ENCODE measurements at places on chromosomes 4 and X.
A peak's percentile ranks its signal among the peaks of the same experiment; 100 is the strongest.

GRCh38 chrX:69506617-69507499 is 2.7 kb downstream of the NALF2 start:
- no peak for DNase-seq

DNA sequence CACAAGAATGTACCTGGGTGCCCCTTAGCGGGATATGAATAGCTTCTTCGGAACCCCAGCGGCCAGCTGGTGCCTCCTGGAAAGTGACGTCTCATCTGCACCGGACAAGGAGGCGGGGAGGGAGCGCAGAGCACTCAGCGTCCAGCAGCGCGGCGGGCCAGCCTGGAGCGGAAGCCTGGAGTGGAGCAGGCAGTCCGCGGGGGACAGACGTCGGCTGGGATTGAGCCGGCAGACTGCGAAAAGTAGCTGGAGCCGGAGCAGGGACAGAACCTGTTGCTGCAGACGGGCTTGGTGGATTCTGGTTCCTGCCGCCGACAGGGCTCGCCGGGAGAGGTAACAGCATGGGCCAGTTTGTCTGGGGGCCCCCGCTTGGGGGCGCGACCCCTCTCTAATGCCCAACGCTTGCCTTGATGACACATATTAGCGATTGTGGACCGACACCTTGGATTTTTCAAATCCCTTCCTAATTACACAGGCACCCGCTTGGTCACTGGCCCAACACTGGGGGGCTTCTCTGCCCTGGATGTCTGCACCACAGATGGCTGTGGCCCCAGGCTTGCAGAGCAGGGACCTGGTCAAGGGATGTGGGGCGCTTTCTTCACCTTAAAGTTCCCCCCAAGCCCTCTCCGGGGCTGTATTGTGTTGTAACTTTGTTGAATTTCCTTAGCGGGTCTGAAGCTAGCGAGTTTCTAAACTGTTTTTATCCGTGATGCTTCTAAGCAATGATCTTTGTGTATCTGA is at the start of gene NPFFR2:
Gene NPFFR2 (plus strand): TSS at position 133 of the 741 bp plus-strand sequence. CDS start 96,592 bp downstream, outside the sequence.
- DNase-seq, result peak; percentile 77

- DNase-seq, result no peak
These were observed 16.9 kb downstream of the SPINK2 start for GRCh38 chr4:56804551-56804950.

- no peak for DNase-seq
These were observed 66.6 kb downstream of the CD99L2 start for GRCh38 chrX:150831863-150832262.

GRCh38 chrX:112714357-112714918 is 34.7 kb upstream of the LHFPL1 start:
- no peak for DNase-seq

GRCh38 chr4:90977726-90978125 is 850.5 kb downstream of the CCSER1 start:
- no peak for DNase-seq

- DNase-seq, result no peak
These were observed 444.2 kb downstream of the IDS start for GRCh38 chrX:149060921-149061320.

- DNase-seq, result no peak
These were observed 51.0 kb upstream of the ENPP6 start for GRCh38 chr4:184268584-184269160.

DNA sequence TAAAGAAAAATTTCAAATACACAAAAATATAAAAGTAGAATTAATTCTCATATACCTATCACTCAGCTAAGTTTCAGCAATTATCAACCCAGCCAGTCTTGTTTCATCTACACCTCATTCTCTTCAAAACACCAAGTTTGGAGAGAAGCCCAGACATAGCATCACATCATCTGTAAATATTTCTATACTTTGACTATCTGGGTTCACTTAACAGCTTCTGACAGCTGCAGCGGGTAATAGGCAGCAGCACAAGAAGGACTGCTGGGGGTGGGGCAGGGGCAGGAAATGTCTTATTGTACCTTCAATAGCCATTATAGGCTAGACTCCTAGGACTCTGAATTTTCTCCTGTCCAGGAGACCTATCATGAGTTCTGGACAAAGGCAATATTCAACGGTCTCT is 54.1 kb downstream of the PHF8 start:
- no peak for DNase-seq

GRCh38 chr4:56684320-56685050 is 3.4 kb upstream of the HOPX start:
- no peak for DNase-seq

- DNase-seq, result no peak
These were observed 658 bp downstream of the SCOC start for GRCh38 chr4:140374130-140374477.

DNA sequence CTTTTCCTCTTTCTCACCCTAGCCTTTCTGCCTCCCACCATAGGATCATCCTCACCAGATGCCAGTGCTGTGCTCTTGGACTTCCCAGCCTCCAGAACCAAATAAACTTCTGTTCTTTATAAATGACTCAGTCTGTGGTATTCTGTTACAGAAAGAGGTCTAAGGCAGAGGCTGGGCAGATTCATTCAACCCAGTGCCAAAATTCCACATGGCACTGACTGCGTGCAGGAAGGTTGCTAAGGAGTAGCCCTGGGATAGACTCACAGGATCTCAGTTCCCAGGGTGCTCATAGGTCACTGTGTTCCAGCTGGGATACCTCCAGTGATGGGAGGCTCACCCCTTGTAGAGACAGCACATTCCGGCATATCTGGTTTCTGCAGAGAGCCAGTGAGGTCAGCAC is 22.0 kb downstream of the SORCS2 start:
- DNase-seq, result no peak

- DNase-seq, result no peak
These were observed 42.6 kb downstream of the SPANXA2 start for GRCh38 chrX:141632124-141632523.

- DNase-seq, result no peak
These were observed 11.6 kb downstream of the TXLNG start for GRCh38 chrX:16797841-16798240.

- DNase-seq, result no peak
These were observed 61.6 kb downstream of the KIT start for GRCh38 chr4:54719378-54719777.

DNA sequence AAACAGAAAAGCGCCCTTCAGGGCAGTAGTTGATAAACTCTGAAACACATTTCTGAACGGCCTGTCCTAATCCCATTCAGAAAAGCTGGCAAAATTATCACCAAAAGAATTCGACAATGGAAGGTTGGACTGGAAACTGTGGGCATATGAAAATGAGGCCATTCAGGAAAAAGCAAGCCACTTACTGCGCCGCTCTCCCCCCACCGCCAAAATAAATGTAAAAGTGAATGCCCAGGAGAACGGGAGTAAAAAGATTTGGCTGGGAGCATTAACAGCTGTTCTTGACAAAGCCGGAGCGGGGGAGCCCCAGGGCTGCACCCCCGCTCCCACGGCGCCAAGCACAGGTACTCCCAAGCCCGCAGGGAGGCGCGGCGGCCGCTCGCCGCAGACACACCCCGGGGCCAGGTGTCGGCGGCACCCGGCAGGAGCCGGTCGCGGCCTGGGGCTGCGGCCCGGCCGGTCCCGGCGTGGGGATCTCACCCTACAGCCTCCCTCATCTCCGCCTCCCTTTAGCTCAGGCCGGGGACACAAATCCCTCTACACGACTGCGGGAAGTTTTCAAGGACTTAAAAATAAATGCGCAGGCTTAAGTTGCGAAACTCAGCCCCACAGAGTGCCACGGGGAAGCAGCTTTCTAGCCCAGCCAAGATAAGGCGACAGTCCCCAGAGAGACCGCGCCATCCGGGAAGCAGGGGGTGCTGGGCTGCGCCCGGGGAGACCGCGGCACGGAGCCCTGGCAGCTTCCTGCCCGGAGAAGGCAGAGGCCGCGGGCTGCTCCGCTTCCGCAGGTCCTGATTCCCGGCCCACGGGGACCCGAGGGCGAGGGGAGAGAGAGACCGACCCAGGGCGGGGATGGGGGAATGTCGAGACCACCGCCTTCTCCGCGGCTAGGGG is 593 bp downstream of the SH3RF1 start:
- DNase-seq, result peak; percentile 71

GRCh38 chr4:17497890-17498523 is 13.9 kb downstream of the QDPR start:
- DNase-seq, result no peak

DNA sequence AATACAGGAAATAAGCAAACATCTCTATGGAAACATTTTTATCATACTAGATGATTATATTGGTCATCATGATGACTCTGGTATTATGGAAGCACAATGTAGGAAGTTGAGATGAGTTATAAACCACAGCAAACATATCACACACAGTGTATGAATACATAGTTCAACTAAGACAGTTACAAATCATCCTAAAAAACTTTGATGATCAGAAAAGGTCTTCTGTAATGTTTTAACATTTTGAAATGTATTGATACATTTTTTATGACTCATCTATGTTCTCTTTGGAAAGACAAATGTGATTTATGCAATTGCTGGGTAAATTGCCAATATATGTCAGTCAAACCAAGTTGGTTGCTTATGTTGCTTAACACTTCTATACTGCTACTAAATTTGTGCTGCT is 4.8 kb downstream of the CXCL3 start:
- no peak for DNase-seq

GRCh38 chrX:77396781-77397180 is 50.4 kb upstream of the FGF16 start:
- DNase-seq, result no peak

DNA sequence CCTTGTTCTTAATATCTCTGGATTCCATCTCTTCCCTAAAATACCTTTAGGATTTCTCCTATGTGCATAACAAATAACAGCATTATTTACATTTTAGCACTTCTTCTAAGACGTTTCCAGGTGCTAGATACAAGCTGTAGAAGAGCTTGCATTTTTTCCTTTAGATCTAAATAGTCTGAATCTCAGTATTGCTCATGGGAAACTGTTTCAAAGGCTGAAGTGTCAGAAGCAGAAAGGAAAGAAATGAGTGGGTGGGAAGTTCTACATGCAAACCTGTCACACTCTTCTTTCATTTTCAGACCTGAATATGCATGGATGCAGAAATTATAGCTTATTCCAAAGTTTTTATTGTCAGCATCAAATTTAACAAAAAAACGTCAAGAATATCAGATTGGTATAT is 41.8 kb downstream of the FGF13 start:
- no peak for DNase-seq

- no peak for DNase-seq
These were observed 45.7 kb downstream of the BEND2 start for GRCh38 chrX:18174971-18175370.

DNA sequence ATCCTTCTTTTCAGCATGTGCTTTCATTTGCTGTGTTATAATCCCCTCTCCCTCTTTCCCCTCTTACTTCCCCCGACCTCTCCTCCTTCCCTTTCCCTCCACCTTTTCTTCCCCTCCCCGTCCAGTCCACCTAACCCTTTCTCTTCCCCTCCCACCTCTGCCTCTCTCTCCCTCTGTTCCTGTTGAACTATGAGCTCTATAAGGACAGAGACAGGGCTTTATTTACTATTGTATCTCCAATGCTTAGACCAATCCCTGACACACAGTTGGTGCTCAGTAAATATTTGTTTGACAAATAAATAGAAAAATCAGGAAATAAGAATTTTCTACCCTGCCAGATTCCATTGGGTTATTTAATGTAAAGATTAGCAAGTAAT is 60.8 kb downstream of the EGF start:
- no peak for DNase-seq

- DNase-seq, result no peak
These were observed 246.0 kb downstream of the CXXC4 start for GRCh38 chr4:104248726-104249125.
